Kidney (tissue), 22 donors: ENCODE measurements at places on chromosomes 11 and 22. TPM values are rescaled to one million over a fixed set of nuclear protein-coding genes. Genes with fewer than 3 reads are reported as not detected.
A peak's percentile ranks its signal among the peaks of the same experiment; 100 is the strongest.

DNA sequence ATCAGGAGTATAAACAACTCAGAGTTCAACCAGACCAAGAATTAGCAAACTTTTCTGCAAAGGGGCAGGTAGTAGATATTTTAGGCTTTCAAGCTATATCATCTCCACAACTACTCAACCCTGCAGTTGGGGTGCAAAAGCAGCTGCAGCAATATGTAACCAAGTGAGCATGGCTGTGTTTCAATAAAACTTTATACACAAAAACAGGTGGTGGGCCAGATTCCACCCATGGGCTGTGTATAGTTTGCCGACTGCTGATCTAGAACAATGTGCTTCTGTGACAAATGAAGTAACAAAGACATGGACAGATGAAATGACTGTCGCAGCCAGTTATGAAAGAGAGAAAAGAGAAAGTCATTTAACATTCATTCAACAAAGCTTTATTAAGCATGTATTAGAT, 77.1 kb upstream of the DRD2 start:
- no peaks in the 10 kb centered on the region for H3K27me3 ChIP-seq
- no peak for DNase-seq
- no peak overlapping the region for H3K27ac ChIP-seq
- no peak overlapping the region for H3K4me3 ChIP-seq

DNA sequence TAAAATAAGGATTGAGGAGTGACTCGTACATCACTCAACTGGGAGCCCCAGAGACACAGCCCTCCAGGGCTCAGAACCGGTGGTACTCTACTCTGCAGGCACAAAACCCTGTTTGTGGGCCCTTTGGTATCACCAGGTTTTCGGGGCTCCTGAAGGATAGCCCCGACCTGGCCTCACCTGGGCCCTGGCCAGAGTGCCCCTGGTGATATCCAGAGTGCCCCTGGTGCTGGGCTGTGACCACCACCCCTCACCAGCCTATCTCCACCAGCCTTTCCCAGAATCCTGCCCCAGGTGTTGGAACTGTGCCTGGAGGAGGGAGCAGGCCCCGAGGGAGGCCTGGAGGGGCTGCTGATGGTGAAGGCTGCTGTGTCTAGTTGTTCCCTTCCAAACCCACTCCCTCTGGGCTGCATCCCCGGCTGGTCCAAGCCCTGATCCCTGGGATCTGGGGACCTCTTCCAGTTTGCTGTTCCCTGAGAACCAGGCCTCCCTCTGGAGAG, 2.2 kb upstream of the GGT5 start:
- no peaks in the 10 kb centered on the region for H3K27me3 ChIP-seq
- H3K27ac ChIP-seq = peak overlapping the region; percentile 71
- H3K36me3 ChIP-seq = no peaks in the 10 kb centered on the region
- H3K4me3 ChIP-seq = no peak overlapping the region

DNA sequence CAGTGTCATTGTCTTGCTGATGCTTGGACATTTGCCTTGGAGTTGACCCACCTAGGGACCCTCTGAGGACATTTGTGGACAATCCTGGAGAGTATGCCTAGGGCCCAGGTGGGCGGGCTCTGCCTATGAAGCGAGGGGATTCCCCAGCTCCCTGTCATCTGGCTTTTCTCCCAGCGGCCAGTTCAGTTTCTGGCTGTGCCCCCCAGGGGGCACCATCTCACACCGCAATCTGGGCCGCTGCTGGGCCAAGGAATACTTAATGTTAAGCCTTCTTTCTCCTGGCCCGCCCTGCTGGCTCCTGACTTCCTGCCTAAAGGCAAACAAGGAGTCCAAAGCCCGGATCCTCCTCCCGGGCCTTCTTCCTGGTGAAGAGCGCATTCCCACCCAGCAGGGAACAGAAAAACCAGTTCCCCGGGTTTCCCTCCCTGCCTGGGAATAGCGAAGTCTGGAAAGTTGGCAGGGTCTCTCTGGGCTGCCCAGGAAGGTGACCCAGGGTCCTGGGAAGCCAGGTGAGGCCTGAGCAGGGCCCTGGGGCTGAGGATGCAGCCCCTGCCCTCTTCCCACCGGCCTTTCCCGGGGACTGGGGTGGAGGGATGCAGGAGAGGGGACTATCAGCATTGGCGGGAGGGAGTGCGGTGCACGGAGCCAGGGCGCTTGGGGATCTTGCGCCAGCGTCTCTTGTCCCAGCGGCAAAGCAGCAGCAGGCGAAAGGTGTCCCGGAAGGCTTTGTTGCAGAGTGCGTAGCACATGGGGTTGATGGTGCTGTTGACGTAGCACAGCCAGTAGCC, 11.9 kb downstream of the CHRM1 start:
- H3K27ac ChIP-seq = peak overlapping the region; percentile 69
- H3K4me1 ChIP-seq = peaks cover 23% of the 10 kb centered on the region
- peak; percentile 85 for DNase-seq
- no peaks in the 10 kb centered on the region for H3K36me3 ChIP-seq
- H3K27me3 ChIP-seq = no peaks in the 10 kb centered on the region
- H3K4me3 ChIP-seq = no peak overlapping the region

DNA sequence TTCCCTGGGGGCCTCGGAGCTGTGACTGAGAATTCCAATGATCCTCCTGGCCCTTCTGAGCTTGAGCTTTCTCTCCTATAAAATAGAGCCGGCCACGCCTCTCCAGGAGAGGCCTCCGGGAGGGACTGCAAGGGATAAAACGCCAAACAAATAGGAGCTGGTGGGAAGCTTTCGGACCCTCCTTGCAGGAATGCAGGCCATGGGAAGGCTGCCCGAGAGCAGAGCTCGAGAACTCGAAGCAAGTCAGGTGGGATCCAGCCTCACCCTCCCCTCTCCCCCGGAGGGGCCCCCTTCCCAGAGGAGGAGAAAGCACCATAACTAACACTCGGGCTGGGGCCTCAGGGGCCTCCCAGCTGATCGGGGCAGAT, 34.6 kb downstream of the FLRT1 start:
- H3K27me3 ChIP-seq = peaks cover 2% of the 10 kb centered on the region
- H3K36me3 ChIP-seq = no peaks in the 10 kb centered on the region
- no peaks in the 10 kb centered on the region for H3K4me1 ChIP-seq
- H3K27ac ChIP-seq = peak overlapping the region; percentile 22
- H3K4me3 ChIP-seq = no peak overlapping the region

GRCh38 chr11:120817158-120817557, 206.7 kb upstream of the TBCEL start:
- no peaks in the 10 kb centered on the region for H3K36me3 ChIP-seq
- H3K27me3 ChIP-seq = no peaks in the 10 kb centered on the region
- DNase-seq = peak; percentile 25

DNA sequence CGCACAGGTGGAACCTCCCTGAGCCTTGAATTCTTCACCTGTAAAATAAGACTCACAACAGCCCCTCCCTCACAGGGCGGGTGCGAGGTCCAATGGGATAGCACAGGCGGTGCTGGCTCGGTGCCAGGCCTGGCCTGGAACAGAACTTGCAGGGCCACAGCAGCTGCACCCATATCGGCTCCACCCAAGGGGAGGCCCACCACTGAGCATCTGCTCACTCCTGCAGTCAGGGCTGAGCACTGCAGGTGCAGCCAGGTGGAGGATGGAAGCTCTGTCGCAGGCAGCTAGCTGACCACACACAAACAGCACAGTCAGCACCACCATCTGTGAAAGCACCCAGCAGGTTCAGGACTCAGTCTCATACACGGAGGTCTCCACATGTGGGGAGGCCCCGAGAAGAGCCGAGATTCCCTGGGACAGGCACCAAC, 19.6 kb downstream of the VPS37C start:
- peaks cover 8% of the 10 kb centered on the region for H3K4me1 ChIP-seq
- no peaks in the 10 kb centered on the region for H3K27me3 ChIP-seq
- H3K36me3 ChIP-seq = no peaks in the 10 kb centered on the region

The MIOX gene
- total RNA-seq = 3.5 TPM

The SLC6A5 gene
- total RNA-seq = not detected

The OR52I2 gene
- total RNA-seq = not detected

The TMPRSS4 gene
- total RNA-seq = 234 TPM

The MISFA gene
- total RNA-seq = 3.6 TPM

The CDKN1C gene
- 54.8 TPM for total RNA-seq
